ENCODE measurements at places on chromosomes 2 and 18.

DNA sequence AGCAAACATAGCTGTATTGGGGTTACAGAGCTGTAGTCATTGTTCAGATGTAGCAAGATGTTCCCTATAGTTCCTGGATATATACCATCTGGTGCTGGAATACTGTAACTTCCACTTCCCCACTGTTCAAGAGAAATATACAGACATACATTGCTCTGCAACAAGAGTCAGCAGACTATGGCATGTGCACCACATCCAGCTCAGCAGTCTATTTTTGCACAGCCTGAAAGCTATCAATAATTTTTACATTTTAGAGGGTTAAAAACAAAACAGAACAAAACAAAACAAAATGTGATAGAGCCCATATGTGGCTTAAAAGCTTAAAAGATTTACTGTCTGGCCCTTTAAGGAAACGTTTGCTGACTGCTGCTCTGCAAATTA lies 31.8 kb upstream of the VIT start:
- DNase-seq: no peak

GRCh38 chr2:76283350-76283749 lies 572.6 kb upstream of the GCFC2 start:
- DNase-seq: no peak

GRCh38 chr2:236338495-236339184 lies 74.4 kb upstream of the ASB18 start:
- no peak for DNase-seq

- no peak for DNase-seq
Measured at GRCh38 chr2:233996461-233996860, 54.0 kb upstream of the SPP2 start.

DNA sequence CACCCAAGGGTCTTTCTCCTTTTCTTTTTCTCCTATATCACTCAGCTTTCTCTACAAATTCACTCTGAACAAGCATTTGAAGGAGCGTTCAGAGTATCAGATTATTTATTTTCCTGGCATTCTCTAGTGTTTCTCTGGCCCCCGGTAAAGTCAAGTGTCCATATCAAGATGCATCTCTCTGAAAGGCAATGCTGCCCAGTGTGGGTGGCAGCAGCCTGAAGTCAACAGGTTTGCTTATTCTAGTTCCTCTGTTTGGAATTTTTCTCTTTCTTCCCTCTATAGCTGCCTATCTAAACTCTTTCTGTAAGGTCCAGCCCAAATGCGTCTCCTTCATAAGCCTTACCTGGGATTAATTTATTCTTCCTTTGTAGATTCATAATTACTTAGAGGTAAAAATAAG lies 526.2 kb upstream of the TNP1 start:
- no peak for DNase-seq

- DNase-seq: no peak
Measured at GRCh38 chr2:62430146-62430545, 75.8 kb downstream of the TMEM17 start.

GRCh38 chr2:165629776-165630175 lies 160.3 kb downstream of the CSRNP3 start:
- no peak for DNase-seq

DNA sequence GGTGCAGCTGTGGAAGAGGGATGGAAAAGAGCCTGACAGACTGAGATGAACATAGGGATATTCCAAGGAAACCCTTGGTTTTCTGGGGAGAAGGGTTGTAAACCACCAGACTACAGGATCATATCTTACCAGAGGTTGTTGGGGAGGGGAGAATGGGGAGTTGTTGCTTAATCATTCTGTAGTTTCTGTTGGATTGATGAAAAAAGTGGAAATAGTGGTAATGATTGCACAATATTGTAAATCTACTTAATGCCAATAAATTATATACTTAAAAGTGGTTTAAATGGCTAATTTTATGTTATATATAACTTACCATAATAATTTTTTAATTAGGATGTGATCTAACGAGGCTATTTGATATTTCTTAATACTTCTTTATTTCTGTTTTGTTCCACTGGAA lies 800.9 kb downstream of the BCL11A start:
- no peak for DNase-seq

DNA sequence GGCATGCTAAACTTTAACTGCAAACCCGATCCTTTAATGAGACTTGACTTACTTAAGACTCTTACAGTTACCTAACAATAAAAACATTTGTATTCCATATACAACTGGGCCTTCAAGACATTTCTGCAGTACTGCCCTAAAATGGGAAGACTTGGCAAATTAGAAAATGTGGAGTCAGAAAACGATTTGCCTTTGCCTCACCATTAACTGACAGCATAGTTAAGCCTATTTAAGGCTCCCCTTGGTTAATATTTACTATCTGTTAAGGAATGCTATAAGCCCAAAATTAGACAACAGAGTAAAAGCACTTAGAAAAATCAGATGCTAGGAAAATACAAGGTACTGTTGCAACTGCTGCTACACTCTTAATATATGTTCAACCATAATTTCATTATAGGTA lies 18.7 kb downstream of the TYW5 start:
- no peak for DNase-seq

GRCh38 chr2:172285010-172285621 lies 142.3 kb upstream of the ITGA6 start:
- DNase-seq: no peak

DNA sequence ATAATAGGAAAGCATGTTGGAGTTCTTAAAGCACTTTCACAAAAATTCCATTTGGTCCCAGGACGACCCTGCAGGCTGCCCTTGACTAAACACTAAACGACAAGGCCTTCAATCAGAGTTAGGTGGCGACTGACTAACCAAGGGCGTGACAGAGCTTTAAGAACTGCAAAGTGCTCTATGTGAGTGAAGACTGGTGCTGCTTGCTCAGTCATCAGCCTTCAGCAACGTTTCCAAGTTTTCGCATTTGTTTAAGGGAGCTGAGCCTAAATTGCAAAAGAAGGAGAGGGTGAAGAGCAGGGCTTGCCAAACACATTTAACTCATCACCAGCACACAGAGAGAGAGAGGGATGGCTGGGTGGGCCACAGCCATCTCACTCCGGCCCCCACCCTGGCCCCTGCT lies 204.7 kb upstream of the PID1 start:
- DNase-seq: no peak

Data from activated naive CD4-positive, alpha-beta T cell (primary cell).